ENCODE measurements at places on chromosomes 7 and 10.

- no peak for DNase-seq
Measured at GRCh38 chr7:5442757-5443305, 19.2 kb upstream of the TNRC18 start.

- no peak for DNase-seq
Measured at GRCh38 chr10:62647375-62648092, 157.0 kb upstream of the ADO start.

DNA sequence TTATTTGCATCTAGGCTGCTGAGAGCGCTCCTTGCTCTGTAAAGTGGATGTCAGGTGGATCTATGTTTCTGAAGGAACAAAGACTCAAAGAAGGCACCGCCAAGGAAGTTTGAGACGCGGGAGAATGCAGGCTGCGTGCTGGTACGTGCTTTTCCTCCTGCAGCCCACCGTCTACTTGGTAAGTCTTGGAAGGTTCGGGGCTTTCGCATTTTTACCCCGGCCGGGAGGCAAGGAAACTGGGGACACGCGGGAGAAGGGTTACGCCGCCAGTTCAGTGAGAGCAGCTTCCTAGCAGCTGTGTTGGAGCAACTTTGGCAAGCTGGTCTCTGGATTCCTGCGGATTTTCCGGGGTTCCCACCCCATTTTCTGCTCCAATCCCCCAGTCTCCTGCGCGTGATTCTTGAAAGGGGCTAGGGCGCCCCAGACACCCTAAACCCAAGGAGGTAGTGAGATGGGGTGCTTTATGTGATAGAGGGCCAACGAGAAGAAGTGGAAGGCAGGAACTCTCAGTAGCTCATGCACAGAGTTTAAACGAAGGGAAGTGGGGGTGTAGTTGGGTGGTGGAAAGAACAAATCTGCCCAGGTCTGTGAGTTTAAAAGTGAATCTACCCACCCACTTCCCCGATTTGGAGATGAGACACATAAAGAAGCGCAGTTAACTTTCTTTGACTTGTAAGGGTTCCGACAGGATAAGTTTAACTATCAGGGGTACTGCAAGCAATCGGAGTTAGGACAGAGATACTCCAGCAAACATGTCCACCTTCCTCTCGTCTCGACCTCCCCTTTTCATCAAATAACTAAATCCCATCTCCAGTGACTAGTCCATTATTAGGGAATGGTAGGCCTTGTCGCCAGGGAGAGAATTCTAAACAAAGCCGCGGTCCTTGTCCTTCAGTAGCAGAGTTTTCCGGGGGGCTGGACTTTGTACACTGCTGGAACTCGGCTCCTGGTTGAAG, 2.5 kb downstream of the NXPH1 start:
- no peak for DNase-seq

DNA sequence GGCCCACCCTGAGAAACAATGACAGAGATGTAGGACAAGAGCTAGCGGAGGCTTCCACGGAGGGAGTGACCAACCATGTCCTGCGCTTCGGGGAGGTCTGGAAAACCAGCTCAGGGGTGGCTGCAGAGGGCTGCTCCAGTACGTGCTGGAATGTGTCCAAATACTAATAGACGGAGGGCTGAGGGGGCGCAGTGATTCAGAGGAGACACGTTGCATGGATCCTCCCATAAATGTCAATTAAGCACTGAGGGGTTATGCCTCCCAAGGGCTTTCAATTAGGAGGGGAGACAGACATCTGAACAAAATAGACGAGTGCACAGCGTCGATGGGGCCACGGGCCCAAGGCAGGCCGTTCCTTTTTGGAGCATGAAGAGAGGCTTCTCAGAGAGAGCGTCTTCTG, 51.0 kb upstream of the NPS start:
- DNase-seq = no peak

DNA sequence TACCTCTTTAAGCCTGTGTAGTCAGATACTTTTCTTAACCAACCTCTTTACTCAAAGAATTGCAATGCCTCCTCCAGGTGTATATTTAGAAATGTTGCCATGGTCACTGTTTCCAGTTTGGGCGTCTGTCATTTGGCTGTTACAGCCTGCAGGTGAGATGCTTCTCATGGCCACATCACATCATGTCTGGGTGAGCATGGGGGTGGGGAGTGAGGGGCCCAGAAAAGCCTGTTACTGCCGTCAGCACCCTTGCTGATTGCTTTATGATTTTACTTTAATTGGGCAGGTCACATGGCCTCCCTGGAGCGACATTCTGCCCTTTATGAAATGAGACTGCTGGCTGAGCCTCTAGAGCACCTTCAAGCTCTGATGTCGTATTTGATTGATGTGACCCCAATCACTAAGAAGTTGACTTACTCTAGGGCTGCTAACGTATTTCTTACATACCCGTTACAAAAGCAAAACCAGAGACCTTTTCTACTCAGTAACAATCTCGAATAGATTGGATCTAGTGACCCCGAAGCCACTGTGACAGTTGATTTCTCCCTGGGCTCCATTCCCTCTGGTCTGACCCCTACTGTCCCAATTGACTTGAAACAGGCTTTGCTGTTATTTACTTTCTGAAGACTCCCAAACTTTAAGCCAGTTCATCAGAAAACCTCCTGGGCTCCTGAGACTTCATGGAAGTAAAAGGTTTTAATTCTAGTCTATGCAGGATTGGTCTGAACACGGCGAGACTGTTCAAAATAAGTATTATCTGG, 60.7 kb downstream of the OTUD1 start:
- no peak for DNase-seq

GRCh38 chr10:103548581-103549348, 55.3 kb downstream of the NEURL1 start:
- no peak for DNase-seq

DNA sequence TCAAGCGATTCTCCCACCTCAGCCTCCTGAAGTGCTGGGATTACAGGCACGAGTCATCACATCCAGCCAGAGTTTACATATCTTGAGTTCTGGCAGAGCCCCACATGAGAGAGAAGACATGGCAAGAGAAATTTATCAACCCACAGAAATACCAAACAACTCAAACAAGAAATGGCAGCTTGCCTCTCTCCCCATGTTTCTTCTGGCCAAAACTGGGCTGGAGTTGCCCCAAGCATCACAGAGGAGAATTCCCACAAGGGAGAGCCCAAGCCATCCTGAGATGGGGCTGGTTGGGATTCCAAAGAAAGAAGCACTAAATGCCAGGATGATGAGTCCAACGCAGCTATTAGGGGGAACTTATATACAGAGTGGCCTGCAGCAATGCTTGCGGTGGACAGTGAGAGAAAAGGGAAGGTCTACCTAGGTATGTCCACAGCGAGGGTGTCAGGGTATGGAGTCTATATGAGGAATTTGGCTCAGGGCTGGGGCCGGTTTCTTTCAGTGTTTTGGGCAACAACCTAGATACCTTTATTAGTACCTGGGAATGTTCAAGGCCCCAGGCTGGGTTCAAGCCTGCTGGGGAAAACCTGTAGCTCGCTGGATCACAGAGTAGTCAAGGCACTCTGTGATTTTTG, 14.5 kb upstream of the PAX4 start:
- DNase-seq = no peak
